ENCODE measurements at places on chromosomes 11 and 22.

GRCh38 chr11:31802990-31803812 is 7.9 kb downstream of the PAX6 start:
- DNase-seq: peak; percentile 83

DNA sequence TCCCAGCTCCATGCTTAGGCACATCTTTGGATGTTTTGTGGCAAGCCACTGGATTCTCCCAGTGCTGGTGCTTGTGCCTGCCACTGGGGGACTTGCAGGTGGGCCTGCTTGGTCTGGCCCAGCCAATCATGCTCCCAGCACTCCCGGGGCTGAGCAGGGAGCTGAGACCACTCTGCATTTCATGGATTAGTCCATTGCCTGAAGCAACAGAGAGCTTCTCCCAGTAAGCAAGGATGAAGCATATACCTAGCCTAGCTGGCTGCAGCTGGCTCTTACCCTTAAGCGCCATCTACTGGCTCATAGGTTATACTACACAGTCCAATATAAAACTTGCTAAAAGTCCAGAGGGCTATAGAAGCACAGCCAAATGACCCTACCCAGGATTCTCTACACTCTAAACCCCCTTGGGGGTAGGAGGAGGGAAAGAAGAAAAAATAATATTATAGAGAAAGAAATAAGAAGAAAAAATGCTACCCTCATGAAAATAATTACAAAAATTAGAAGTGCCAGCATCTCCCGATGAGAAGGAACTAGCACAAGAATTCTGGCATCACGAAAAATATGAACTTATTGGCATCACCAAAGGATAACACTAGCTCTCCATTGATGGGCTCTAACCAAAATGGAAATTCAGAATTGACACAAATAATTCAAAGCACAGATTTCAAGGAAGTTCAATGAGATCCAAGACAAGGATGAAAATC is 275.3 kb downstream of the C11orf87 start:
- no peak for DNase-seq

DNA sequence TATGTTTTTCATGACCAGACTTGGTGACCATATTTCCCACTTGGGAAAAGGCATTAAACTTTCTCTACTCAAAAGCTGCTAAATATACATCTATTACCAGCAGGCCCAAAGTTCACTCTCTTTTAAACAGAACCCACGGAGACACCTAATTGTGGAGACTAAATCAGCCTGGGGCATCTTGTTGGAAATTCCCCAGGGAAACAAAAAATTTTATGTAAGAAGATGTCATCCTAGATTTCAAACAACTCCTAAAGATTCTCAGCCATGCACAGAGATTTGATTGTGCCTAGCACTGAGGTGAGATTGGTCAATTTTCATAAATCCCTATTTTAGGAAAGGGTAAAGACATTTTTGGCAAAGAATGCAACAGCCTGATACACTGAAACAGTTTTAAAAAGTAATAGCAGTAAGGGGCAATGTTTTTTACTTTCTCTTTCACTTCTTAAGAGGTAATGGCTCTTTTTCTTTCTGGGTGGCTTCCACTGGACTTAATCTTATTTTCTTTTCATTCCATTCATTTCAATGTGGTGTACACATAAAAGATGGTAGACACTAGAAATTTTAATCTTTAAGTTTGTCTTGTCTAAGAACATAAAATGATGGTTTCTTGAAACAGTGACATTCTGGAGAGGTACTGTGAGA is 9.6 kb downstream of the OR52N2 start:
- DNase-seq: no peak

DNA sequence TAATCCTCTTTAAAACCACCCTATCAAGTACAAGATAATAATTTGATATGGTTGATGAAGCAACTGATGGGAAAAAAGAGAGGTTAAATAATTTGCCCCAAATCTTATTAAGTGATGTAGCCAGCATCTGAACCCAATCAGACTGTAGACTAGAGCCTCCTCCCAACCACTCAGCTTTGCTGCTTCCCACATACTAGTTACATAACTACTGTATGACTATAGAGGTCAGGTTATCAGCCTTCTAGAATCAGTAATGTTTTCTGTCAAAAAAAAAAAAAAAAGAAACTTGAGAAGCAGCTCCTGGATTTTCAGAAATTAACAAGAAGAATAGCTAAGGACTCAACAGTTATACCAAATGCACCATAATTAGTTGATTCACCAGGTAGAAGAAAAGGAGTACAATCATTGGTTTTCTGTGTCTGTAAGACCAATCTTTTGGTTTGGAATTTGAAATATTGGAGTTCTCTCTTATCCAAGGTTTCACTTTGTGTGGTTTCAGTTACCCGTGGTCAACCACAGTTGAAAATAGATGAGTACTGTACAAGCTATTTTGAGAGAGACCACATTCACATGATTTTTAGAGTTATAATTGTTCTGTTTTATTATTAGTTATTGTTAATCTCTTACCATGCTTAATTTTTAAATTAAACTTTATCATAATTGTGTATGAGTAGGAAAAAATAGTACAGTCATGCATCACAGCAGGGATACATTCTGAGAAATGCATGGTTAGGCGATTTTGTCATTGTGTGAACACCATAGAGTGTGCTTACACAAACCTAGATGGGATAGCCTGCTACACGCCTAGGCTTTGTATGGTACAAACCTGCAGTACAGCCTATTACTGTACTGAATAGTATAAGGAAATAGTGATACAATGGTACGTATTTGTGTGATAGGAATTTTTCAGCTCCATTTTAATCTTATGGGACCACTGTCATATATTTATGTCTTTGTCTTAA is 72.2 kb downstream of the PDHX start:
- DNase-seq: no peak

DNA sequence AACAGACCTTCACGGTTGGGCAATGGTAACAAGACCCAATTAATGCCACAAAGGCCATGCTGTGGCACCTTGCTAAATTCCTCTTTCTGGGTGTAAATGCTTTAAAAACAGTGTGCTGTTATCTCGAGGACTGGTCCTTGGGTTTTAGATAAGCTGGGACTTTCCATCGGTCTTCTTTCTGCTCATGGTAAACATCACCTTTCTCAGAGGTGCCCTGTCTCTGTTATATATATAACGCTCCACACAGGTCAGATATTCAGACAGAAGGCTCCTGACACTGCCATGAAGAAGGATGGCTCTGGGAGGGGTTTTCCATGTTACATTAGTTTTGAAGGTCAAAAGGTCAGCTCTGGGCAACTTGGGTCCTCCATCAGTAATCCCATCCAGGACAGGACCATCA is 151.6 kb downstream of the BBOX1 start:
- peak; percentile 79 for DNase-seq

GRCh38 chr11:1308743-1309497 is 512 bp downstream of the TOLLIP start:
- DNase-seq: no peak

DNA sequence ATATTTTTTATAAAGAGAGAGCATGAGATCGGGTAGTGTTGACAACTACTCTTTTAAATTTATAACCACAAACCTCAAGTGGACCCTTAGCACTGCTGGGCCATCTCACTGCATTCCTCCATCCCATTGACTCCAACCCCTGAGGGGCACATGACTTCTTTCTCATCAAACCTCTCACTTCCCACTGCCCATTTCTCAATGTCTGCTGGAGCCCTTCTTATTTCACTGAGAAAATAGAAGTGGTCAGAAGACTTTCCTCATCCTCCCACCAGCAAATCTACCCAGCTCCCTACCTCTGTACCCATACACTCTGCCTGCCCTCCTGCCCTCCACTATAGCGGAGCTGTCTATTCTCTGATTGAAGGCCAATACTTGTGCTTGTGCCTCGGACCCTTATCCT is 370.6 kb upstream of the MPPED2 start:
- no peak for DNase-seq

GRCh38 chr11:17476317-17477083 is at the start of gene ABCC8:
Gene ABCC8 (minus strand): TSS chr11:17476845. CDS start chr11:17476776, 69 bp downstream.
- DNase-seq: no peak

DNA sequence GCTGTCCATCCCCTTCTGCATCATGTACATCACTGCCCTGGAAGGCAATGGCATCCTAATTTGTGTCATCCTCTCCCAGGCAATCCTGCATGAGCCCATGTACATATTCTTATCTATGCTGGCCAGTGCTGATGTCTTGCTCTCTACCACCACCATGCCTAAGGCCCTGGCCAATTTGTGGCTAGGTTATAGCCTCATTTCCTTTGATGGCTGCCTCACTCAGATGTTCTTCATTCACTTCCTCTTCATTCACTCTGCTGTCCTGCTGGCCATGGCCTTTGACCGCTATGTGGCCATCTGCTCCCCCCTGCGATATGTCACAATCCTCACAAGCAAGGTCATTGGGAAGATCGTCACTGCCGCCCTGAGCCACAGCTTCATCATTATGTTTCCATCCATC is 337 bp downstream of the OR52B6 start:
- DNase-seq: no peak

- no peak for DNase-seq
Measured at GRCh38 chr22:32562401-32562800, 87.8 kb downstream of the FBXO7 start.

DNA sequence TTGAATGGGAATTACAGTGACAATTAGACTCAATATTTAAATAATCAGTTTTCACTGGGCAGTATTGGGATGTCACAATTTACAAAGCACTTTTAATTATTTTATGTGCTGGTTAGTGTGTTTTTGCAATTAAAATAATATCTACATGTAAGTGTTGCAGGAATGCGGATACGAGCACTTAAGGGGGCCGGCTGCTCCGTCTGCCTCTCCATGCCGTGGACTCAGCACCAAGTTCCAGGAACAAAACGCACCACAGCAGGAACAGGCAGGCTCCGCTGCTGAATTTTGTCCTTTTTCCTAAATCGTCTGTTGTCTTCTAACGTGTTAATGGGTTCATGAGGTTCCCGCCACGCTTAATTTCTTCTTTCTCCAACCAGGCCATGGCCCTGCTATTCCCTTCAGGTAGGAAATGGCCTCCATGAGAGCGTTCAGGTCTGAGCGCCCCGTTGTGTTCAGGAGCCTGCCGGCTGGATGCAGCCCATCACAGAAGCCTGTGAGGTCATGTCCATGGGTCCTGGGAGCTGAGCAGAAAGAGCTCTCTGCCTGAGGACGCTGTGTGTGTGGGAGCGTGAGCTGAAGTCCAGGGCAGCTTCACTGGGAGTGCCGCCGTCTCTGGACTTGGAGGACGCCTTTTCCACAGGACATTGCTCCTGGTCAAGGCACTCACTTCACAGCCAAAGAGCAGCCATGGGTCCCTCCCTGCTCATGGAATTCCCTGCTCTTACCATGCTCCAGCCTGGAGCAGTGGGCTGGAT is 730.3 kb downstream of the BRD1 start:
- DNase-seq: no peak

GRCh38 chr22:38519453-38520250 is 13.5 kb upstream of the DDX17 start:
- no peak for DNase-seq

DNA sequence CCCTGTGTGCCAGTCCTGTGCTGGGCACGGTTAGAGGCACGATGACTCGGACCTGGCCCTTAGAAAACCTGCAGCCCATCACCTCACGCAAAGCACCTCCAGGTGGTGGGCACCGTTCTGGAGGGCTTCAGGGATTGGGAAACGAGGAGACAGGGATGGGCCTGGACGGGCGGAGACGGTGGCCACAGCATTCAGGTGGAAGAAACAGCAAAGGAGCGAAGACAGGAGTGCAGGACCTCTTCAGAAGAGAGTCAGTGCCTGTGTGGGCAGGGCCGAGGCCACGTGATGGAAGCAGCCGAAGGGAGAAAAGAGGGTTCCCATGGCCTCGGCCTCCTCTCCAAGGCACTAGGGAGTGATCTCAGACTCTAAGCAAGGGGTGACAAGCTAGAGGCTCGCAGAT is 8.1 kb upstream of the SLC22A12 start:
- DNase-seq: no peak

- no peak for DNase-seq
Measured at GRCh38 chr22:35328472-35328885, 28.8 kb downstream of the TOM1 start.

DNA sequence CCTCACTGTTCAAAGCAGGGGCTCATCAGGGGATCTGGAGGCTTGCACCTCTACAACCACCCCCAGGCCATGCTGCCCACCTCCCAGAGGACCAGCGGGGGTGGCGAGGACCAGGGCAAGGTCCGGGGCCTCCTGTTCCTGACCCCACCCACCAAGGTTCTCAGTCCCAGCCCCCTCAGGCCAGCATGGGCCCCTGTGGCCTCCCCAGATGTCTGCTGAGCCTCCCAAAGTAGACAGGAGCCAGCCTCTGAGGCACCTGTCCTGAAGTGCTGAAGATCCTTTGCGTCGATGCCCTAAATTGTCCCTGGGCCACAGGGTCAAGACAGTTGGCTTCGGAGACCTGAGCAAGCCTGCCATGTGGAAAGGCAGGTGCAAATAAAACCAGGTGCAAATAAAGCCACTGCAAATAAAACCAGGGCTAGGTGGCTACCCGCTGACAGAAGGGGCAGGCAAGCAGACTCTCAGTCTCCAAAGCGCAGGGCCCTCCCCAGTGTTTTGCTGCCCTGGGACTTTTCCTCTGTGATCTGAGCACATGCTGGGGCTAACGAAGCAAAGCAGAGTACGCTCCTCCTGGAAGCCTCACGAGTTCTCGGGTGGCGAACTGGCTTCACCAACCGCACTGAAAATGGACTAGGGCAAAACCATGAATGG is 22.4 kb upstream of the ARFGAP3 start:
- no peak for DNase-seq

DNA sequence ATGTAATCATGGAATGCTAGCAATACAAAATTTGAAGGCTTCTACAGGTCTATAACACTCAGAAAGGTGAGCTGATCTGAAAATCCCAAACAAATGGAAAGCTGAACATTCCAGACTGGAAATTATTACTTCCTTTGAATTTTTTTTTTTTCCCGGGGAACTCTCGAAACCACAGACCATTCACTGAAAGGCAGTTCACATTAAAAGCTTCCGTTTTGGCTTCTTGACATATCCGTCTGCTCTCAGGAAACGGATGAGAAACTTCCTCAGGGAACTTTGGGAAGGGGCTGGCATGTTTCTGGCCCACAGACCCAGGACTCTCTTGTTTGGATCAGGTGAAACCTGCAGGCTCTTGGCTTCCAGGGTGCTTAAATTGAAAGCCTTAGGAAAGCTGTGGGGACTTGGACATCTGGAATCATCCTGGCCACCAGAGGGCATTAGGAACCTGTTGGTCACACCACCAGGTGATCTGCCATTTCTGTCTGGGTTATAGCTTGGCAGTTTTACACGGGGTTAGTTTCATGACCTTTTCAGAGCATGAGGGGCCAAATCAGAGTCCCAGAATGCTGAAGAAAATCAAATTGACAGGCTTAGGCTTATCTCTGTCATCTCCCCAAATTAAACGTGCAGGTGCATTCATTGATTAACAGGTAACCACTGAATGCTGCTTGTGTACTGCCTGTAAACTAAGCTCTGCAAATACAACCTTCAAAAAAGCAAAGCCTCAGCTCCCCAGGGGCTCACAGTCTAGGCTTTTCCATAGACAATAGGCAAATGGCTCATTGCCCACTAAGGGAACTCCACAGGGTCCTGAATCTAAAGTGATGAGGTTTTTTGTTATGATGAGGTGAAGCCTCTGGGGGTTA is 22.7 kb upstream of the GRAMD1B start:
- DNase-seq: no peak
